Stimulated activated CD4-positive, alpha-beta T cell treated with anti-CD3 and anti-CD28 coated beads, Interleukin-15, amount 100 ng/mL, for 1 hour (primary cell): ENCODE measurements at places on chromosomes 7 and 10.

DNA sequence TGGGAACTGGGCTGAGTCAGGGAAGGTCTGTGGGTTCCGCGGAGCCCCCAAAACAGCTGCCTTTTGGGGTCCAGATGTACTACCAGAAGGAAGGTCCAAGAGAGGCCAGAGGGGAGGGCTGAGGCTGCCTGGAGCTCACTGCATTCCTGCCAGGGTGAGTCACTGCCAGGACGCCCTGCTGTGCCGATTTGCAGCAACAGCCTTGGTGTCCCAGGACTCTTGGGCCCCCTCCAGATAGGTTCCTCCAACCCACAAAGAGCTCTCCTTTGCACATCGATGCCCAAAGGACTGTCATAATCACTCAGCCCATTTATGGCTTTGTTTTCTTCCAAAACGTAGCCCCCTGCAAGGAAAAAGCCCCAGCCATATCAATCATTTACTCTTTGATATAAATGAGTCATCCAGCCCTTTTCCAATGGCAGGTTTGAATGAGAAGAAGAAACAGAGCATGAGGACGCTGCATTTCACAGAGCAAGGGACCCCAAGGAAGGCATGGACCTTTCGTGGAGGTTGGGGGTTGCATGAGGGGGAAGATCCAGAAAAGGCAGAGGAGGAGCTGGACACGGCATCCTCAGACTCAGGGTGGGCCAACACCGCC, 32.2 kb upstream of the COL13A1 start:
- DNase-seq: no peak

DNA sequence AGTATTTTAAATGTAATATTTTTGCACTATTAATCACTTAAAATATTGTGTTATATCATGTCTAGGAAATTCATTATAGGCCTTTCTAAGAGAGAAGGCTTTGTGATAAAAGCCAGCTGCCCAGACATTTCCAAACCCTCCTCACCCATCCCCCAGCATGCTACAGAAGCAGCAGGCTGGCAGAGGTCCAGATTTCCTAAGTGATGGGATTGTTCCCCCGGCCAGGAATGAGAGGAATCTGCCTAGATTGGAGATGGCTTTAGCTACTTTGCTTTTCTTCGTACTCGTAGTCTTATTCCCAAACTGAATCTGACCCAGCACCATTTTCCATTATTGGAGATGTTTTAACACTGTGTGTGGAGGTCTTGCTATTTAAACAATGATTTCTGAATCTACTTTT, 29.4 kb downstream of the CDK14 start:
- DNase-seq: no peak

DNA sequence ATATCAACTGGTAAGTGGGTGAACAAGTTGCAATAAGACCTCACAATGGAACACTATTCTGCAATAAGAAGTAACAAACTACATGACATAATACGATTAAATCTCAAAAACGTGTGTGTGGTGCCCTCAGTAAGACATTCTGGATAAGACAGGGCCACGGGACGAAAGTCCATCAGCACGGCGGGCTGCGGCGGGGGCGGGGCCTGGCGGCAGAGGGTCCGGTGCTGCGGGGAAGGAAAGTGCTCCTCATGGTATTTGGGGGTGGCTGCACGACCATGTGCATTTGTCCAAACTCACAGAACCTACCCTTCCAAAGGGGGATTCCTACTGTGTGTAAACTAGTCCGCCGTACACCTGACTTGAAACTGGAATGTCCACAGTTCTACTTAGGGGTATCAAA, 341.8 kb downstream of the TCERG1L start:
- DNase-seq: no peak

DNA sequence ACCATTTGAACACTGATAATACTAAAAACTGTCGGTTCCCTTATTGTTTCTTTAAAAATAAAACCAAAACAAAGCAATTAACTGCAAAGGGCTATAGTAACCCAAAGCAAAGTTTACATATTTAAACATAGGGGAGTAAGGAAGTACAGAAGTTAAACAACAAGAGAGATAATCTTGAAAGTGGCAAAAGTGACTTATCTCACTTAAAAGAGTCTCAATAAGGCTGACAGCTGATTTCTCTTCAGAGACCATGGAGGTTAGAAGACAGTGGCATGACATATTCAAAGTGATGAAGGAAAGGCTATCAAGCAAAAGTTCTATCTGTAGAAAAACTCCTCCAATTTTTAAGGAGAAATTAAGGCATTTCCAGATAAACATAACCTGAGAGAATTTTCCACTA, 233.5 kb upstream of the HDAC9 start:
- DNase-seq: no peak

DNA sequence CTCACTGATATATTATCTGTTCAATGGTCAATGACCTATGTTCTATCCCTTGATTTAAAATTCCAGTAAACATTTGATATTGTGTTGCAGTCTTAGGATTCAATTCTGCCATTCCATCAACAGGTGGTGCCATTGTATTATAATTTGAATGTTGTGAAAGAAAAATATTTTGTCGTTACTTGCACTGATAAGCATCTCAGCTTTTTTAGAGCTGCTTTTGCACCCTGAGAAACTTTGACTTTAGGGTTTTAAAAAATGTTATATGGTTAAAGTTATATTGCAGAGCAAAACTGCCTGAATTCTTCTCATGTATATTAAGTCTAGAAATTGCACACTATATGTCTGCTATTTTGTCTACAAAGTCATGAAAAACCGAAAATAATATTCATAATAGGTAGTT, 18.8 kb upstream of the MINDY3 start:
- no peak for DNase-seq

- DNase-seq: no peak
Observed at GRCh38 chr7:2411815-2412586, 8.6 kb downstream of the CHST12 start.
